ENCODE measurements at places on chromosomes 12 and 14. TPM values are rescaled to one million over a fixed set of nuclear protein-coding genes. Genes with fewer than 3 reads are reported as not detected.

TUNAR gene
- not detected for total RNA-seq

KRT3 gene
- total RNA-seq, result 0.24 TPM

ERH gene
- 197 TPM for total RNA-seq

FAM181A gene
- not detected for total RNA-seq

DLST gene
- total RNA-seq, result 309 TPM

SIX1 gene
- 9.4 TPM for total RNA-seq

TMEM120B gene
- total RNA-seq, result 12.4 TPM

EVL gene
- 5.9 TPM for total RNA-seq

RAD9B gene
- total RNA-seq, result 1.6 TPM

CYP27B1 gene
- total RNA-seq, result 1.8 TPM

PRPH gene
- 0.46 TPM for total RNA-seq

Data from PC-9 (cell line).